ENCODE measurements at places on chromosomes 11 and 22.

- DNase-seq: no peak
Observed at GRCh38 chr22:31243339-31244045, 31.4 kb downstream of the LIMK2 start.

GRCh38 chr22:18056807-18057474 is 20.8 kb upstream of the PEX26 start:
- no peak for DNase-seq

DNA sequence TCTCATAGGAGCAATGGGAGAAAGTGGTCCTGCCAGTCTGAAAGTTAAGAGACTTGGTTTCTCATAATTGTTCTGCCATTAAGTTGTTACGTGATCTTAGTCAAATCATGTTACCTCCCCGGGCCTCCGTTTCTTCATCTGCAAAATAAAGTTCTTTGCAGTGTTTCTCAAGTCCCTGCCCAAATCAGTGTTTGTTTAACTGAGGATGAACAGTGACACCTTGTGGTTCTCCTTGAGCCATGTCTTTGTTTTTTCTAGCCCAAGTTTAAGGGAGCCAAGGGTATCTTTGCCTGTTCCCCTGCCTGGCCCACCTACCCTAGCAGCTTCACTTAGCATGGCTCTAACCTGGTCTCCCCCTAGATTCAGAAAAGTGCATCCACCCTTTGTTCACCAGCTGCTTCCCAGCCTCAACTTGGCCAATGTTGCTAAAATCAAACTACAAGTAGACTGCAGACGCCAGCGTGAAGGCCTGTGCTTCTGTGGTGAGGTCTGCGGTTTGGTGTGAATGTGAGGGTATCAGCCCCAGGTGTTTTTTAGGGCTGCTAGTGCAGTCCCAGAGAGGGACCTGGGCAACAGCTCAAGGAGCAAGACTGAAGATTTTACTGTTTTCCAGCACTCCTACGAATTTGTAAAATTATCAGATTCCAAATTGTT is 35.5 kb downstream of the FZD4 start:
- no peak for DNase-seq

DNA sequence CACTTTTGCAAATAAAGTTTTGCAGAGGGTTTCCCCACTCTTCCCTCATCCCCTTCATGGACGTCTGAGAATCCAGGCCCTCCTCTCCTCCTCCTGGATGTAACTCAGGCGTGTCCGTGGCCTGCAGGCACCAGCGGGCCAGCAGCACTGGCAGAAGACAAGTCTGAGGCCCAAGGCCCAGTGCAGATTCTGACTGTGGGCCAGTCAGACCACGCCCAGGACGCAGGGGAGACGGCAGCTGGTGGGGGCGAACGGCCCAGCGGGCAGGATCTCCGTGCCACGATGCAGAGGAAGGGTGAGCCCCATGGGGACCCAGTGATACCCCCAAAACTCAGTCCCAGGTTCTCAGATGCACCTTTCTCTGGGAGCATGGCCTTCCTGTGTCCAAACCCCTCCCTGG is 14.4 kb downstream of the TUB start:
- DNase-seq: peak; percentile 36

DNA sequence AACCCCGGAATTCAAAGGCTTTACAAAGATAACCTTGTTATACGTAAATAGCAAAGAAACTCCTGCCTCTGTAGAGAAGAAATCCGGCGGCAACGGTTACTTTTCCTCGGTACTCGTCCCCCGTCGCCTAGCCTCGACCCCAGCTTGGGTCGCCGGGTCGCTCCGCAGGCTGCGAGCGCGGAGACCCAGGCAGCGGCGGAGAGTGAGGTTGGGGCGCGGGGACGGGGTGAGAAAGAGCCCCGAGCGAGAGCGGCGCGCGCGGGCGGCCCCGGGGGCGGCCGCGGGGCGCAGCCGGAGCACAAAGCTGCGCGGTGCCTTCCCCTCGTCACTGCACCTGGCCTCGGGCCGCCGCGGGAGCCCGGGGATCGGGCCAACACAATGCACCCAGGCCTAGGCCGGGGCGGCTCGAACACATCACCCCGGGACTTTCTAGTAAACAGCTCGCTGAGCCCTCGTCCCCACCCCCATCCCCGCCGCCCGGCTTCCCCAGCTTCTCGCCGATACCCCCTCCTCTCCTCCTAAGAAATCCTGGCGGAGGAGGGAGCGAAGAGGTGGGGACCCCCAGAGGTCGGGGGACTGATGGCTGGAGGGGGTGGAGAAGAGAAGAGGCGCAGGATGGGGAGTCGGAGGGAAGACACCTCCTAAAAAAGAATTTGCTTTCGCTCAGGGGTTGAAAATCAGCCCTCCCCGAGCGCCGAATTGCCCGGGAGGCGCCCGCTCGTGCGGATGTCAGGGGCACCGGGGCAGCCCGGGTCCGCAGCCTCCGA is 845 bp downstream of the MPPED2 start:
- DNase-seq: peak; percentile 53

DNA sequence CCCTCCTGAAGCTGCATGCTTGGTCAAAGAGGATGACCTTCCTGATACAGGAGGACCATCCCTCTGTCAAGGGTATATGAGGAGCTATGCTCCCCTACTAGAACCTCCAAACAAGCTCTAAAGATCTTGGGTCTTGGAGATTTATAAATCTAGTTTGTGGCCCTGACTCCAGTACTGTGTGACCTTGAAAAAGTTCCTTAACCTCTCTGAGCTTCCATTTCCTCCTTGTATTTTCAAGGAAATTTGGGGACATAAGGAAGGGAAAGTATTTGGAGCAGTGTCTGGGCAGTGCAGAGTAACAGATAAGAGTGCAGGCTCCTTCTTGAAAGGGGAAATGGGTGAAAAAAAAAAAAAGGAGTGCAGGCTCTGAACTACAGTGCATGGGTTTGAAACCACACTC is 45.9 kb downstream of the CHRDL2 start:
- no peak for DNase-seq

- no peak for DNase-seq
Observed at GRCh38 chr22:27250886-27251285, 550.7 kb downstream of the MN1 start.

DNA sequence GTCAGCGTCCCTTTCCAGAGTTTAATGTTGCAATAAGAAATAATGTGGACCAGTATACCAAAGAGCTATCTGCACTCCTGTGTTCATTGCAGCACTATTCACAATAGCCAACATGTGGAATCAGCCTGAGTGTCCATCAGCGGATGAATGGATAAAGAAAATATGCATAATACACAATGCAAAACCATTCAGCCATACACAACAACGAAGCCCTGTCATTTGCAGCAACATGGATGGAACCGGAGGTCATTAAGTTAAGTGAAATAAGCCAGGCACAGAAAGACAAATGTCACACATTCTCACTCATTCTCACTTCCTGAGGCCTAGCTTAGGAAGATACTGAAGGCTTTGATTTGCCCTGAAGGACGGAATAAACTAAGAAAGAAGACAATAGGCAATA is 22.1 kb downstream of the SLC5A4 start:
- DNase-seq: no peak

GRCh38 chr11:19253153-19253745 is 12.5 kb upstream of the E2F8 start:
- DNase-seq: no peak

DNA sequence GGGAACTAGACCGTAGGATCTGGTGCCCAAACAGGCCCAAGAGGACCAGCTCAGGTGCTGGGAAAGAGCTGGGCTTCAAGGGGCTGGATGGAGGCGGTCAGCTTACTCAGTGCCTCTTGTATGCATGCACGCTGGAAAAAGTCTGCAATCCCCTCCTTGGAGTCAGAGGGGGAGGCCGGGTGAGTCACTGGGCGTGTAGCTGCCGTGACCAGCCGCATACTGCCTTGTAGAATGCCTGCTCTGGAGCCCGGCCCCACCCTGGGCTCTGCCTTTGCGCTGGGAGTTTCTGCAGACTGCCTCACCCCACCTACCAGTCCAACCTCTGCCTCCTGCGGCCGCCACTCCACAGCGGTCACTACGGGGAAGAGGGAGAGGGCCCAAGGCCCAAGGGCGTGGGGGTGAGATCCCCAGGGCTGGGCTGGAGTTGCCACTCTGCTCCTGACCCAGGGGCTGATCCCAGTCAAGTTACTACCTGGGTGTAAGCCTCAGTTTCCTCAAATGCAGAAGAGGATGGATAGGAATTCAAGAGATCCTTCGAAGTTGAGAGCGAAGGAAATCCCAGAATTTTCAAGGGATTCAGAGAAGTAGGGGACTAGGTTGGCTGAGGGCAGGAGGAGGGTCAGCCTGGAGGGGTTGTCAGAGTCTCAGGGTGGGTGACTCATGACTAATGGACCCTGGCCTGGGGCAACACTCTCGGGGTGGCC is 4.2 kb downstream of the MRGPRF start:
- DNase-seq: peak; percentile 93
